Activated naive CD4-positive, alpha-beta T cell treated with anti-CD3 and anti-CD28 coated beads, Interleukin-2, amount 10 ng/mL, durations not matched to agents 5 hours and 36 hours (primary cell): ENCODE measurements at places on chromosomes 4 and X. TPM values are rescaled to one million over a fixed set of nuclear protein-coding genes. Genes with fewer than 3 reads are reported as not detected.

NDST4 gene
- not detected for total RNA-seq

CENPE gene
- 42.6 TPM for total RNA-seq

RPS6KA6 gene
- total RNA-seq: not detected

MAGEB1 gene
- not detected for total RNA-seq

MSN gene
- total RNA-seq: 596 TPM

SPANXA2 gene
- total RNA-seq: not detected

LAMTOR3 gene
- total RNA-seq: 30.3 TPM

TTC29 gene
- not detected for total RNA-seq
